ENCODE measurements at places on chromosomes 1 and 21. TPM values are rescaled to one million over a fixed set of nuclear protein-coding genes. Genes with fewer than 3 reads are reported as not detected.

KRTAP19-1 gene
- not detected for total RNA-seq

RBM11 gene
- total RNA-seq: 2.2 TPM

FCGR2B gene
- 0.20 TPM for total RNA-seq

MCOLN3 gene
- 1.1 TPM for total RNA-seq

LYPLAL1 gene
- total RNA-seq: 17.7 TPM

KIF2C gene
- total RNA-seq: 107 TPM

NHLH2 gene
- total RNA-seq: not detected

PADI4 gene
- 0.41 TPM for total RNA-seq

BTBD8 gene
- total RNA-seq: 2.4 TPM

CHAF1B gene
- 29.2 TPM for total RNA-seq

GRCh38 chr1:19644681-19645410 lies 735 bp downstream of the NBL1 start:
- peak; percentile 76 for DNase-seq

DNA sequence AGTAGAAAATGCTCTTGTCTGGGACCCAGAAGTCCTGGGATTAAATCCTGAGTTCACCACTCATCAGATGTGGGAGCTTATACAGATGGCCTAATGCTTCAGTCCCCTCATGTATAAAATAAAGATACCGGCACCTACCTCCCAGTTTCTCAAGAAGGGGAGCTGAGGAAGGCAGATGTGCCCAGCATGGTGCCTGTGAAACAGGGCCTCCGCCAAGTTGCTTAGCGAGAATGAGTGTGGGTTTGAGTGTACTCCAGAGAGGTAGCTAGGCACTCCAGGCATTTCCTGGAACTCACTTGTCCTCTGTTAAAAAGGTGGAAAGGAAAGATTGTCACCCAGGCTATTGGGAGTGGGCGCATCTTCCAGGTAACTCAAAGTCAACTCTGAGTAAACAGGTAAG lies 37.8 kb downstream of the IER5 start:
- DNase-seq: no peak

DNA sequence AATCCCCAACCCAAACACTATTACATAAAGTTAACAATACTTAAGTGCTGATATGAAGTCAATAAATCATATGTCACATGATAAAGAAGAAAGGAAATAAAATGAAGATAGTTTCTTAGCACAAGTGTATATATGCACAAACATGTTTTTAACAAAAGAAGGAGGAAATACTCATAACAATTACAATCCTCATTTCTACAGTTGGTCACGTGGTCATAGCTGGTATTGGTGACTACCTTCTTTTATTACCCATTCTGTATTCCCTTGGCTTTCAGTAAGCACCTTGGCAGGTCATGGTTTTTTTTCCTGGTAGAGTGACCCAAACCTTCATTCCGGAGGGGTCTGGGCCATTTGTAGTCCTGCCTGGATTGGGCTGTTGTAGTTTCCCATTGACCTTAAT lies 137.1 kb upstream of the KCND3 start:
- DNase-seq: no peak

GRCh38 chr1:117370071-117370470 lies 2.8 kb downstream of the MAN1A2 start:
- no peak for DNase-seq

GRCh38 chr1:93180723-93181613 lies at the start of gene CCDC18:
CCDC18 (plus strand) TSS chr1:93180724; CDS start chr1:93183362, 2,638 bp downstream.
- peak; percentile 80 for DNase-seq

GRCh38 chr1:171796592-171796991 lies 15.1 kb downstream of the METTL13 start:
- no peak for DNase-seq

DNA sequence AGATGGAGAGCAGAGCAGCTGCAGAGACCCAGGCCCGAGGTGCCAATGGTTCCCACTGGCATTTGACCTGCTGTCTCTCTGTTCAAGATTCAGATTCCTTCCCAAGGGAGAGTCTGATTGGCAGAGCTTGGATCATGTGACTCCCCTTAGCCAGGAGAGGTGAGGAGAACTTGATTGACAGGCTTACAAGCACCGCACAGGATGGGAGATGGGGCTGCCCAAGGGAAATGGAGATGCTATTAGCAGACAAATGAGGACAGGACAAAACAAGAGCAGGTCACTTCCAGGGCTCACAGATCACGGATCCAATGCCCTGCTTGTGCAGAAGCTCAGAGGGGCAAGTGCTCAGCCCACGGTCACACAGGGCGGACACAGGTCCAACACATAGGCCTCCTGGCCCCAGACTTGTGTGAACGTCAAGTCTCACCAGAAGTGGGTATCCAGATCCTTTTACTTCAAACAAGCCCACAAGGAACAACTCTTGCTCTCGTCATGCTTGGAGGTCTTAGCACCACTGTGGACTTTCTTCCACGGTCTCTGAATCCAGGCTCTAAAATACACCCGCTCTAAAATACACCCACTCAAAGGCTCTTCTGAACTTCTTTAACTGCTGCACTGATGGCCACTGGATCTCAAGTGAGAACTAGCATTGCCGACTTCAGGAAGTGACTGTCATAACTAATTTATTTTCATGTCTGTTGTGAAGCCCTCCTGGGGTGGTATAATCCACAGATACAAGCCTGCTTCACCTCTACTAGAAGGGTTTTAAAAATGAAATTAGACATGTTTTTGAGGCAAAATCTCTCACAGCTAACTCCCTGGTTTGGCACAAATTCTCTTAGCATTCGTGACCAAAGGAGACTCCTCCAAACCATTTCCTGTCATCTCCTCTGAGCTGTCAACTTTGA lies 274.9 kb downstream of the RRAGC start:
- DNase-seq: peak; percentile 23

DNA sequence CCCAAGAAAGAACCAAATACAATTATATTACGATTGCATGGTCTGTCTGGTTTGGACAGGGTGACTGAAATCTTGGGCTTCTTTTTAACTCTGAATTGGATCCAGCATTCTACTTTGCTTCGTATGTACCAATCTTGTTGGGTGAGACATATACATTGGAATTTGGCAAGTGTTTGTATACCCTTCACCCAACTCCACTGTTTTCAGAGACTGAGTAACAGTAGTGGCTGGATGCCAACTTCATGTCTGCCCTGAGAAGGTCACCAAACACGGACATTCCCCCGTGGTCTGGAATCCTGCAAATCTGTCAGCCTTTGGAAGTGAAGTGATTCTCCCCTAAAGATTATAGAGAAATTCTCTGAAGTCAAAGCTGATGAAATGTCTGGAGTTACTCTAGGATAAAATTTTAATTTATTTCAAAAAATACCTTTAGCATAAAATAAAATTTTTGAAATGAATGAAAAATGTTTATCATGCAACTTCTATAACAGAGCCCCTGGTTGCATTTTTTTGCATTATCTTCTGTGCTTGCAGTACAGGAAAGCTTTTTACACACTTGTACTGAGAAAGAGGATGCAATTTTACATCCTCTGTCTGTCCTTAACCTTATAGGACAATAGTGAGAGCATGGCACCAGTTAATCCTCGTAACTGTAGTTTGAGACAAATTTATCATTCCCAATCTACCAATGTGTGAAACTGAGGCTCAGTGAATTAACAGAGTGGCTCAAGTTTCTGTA lies 201.8 kb downstream of the DISC1 start:
- DNase-seq: no peak

- no peak for DNase-seq
Observed at GRCh38 chr1:225934711-225935110, 6.3 kb downstream of the LEFTY2 start.

DNA sequence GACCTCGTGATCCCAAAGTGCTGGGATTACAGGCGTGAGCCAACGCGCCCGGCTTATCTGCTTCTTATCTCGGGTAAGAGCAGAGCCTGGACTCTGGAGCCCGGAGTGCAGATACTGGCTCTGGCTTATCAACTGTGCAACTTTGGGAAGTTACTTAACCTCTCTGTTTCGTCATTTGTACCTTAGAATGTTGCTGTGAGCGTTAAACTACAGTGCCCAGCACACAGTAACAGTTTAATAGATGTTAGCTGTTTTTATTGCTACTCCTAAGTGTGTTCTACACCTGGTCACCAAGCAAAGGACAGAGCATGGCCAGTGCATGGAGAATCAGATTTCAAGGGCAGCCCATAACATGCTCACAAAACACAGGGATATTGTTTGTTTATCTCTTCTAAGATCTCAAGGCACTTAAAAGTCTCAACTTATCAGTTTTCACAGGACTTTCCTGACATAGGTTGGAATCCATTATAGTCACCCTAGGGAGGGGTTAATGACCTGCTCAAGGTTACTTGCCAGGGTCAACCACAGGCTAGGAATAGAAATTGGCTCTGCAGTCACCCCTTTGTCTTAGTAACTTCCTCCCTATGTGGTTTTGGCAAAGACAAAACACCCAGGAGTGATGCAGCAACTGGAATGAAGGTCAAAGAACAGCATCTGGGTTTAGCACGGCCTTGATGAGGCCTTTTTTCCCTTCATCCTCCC lies 22.5 kb upstream of the SRP9 start:
- no peak for DNase-seq

- peak; percentile 97 for DNase-seq
Observed at GRCh38 chr21:42227909-42228708, 9.2 kb downstream of the ABCG1 start.

GRCh38 chr1:59113876-59114457 lies 182.9 kb upstream of the FGGY start:
- DNase-seq: no peak

GRCh38 chr1:170929412-170929834 lies 5.9 kb upstream of the MROH9 start:
- DNase-seq: no peak

DNA sequence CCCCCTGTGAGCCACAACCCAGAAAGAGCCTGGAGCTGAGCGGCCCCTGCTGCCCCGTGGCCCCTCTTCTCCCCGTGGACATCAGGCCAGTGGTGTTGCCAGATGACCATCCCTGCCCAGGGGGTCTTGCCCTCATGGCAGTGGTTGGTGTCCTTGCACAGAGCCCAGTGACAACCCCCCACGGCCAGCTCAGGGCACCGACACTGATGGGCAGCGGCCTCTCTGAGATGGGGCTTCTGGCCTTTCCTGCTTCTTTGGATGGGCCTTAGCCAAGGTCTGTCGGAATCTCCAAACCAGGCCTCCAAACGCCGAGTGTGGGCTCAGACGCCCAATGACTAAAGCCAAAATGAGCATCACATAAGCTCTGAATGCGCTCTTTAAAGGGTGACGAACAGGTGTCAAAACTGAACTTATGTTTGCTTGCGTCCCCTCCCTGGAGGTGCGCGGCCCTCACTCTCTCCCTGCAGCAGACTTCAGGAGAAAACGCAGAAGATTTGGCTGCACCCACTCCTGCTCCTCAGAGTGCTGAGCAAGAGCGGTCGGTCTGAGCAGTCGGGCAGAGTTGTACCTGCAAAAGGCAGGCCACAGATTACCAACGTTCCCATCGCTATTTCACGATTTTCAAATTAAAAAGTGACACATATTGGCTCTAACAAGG lies 41.9 kb downstream of the UBE2G2 start:
- no peak for DNase-seq
